ENCODE measurements at places on chromosomes 2 and 18.

GRCh38 chr18:12008181-12008767 is 27.0 kb downstream of the IMPA2 start:
- DNase-seq, result no peak

DNA sequence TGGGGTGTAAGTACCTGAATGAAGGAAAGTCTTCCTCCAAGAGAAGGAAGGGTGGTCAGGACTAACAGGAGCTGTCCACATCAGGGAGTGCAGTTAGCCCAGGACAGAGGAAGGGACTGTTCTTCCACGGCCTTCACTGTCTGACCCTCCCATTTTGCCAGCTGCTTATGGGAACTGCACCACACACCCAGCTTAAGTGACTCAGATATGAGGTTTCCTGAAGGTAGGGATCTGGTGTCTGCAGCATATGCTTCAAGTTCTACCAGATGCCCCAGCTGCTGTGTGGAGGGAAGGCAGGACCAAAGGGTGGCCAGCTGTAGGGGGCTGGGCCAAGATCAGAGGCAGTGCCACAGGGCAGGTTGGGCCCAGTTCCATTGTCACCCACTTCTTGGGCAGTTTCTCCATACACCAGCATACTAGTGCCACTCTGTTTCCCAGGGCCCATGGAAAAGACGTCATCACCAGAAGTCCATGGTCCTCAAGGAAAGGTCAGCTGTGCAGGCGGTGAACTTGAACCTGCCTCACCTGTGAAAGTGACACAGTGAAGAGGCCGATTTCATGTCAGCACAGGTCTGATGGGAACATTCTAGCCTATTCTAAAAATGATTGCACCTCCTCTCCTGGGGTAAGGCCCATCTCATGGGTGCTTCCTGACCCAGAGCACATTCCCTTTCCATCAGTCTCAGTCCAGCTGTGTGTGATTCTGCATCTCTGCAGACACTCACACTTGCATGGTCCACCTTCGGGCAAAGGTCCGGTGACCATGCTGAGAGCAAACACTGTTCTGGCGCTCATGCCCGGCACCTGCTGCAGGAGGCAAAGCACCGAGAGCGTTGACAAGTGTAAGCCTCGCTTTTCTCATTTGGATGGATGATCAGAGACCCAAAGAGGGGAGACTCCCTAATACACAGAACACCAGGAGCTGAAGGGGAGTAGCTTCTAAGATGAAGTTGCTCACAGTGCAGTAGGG is 68.0 kb downstream of the ACAA2 start:
- no peak for DNase-seq

DNA sequence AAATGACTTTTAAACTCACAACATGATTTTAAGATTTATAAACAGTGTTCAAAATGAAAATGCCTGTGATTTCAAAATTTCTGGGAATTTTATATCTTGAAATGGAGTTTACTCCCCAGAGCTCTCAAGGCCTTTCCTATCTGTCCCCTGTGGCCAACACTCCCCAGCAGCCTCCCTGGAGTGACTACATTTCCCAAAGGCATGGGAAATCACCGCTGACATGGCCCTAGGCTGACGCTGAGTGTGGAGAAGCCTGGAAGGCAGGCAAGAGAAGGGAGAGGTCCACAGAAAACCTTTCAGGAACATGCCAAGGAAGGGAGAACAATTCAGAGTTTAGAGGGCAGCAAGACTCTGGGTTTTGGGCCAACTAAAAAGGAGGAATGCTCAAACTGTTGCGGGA is 20.2 kb upstream of the ZFP36L2 start:
- no peak for DNase-seq

DNA sequence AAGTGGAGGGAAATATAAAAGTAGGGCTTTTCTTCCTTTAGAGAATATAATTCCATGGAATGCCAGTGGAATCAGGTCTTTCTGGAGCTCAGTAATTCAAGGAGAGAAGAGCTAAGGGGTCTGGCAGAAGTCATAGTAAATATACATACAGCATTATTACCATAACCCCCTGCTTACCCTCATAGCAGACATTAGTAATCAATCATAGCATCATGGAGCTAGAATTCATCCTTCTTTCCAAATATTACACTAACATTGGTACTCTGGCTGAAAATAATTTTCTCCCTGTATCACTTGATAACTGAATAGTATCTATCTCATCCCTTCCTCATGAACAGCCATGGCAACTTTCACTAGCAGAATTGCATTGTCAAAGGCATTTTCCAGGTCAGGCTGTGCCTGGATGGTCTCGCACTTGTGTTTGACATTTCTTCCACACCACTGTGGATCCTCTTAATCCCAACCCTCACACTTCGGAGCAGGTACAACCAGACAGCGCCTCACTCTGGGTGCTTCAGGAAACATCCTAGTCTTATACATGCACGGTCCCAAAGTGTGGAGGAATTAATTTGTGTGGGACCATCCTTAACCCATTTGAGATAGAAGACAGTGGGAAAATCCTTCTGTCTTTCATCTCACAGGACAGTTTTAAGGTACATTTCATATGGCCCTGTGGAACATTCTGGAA is 84.2 kb upstream of the SEC11C start:
- DNase-seq, result no peak

GRCh38 chr2:233354500-233354924 is 218 bp downstream of the DGKD start:
- no peak for DNase-seq

GRCh38 chr2:143071185-143071876 is 57.9 kb upstream of the ARHGAP15 start:
- no peak for DNase-seq

- DNase-seq, result peak; percentile 40
These were observed 1.6 kb upstream of the PSTPIP2 start for GRCh38 chr18:46073474-46074331.

DNA sequence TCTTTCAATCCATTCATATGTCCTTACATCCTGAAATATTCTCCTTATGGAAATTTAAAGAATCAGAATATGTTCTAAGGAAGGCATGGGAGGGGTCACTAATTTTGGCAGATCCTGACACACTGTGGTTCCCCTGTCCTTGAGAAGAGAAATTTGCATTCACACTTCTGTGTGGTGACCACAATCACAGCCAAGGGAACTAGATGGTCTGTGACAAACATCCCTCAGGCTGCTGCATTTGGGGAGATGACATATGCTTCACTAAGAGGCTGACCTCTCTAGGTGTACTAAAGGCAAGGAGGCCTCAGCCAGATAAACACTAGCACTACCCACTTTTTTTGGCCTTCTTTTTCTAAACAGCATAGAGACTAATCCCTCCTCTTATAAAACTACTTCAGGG is 129.6 kb downstream of the MREG start:
- DNase-seq, result no peak

- no peak for DNase-seq
These were observed 199.3 kb downstream of the NCK2 start for GRCh38 chr2:105943977-105944376.

Measured in CD8-positive, alpha-beta T cell (primary cell).